NCI-H1417 (cell line): ENCODE measurements at places on chromosomes 7 and 10.
A peak's percentile ranks its signal among the peaks of the same experiment; 100 is the strongest.

DNA sequence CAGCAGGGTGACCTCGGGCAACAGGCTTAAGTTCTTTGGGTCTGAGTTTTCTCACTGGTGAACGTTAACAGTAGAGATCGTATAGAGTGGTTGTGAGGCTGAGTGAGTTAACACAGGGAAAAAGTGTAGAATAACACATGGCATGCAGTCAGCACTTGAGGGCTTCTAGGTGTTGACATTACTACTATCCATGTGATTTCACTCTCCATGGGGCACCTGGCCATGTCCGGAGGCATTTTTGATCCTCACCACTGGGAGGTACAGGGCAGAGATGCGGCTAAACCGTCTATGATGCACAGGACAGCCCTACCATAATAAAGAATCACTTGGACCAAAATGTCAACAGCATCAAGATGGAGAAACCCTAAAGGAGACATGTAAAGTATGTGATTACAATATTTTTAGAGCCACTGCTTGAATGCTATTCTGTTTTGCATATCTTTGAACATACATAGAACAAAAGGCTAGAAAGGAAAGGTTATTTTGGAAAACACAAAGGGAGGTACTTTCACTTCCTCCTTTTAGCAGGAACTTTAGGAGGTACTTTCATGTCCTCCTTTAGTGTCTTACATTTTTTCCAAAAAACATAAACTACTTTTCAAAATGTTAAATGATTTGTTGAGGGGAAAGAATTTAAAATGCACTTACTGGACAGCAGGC lies 44.3 kb downstream of the NOD1 start:
- DNase-seq = peak; percentile 48

DNA sequence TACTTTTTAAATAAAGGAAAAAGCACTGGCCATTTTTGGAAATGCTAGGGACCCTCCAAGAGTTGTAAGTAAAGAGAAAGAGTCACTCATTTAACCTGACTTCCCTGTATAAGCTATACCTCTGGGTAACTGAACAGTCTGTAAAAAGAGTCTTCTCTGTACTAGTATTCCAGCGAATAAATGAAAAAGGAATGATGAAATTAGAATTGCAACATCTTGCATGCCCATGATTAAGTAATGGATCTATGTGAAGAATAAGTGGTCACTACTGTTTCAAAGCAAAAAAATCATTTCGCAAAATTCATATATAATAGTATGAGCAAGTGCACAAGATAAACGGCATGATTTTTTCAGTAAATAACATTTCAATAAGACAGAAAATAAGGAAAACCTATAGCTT lies 116.8 kb downstream of the ZFAND4 start:
- no peak for DNase-seq

DNA sequence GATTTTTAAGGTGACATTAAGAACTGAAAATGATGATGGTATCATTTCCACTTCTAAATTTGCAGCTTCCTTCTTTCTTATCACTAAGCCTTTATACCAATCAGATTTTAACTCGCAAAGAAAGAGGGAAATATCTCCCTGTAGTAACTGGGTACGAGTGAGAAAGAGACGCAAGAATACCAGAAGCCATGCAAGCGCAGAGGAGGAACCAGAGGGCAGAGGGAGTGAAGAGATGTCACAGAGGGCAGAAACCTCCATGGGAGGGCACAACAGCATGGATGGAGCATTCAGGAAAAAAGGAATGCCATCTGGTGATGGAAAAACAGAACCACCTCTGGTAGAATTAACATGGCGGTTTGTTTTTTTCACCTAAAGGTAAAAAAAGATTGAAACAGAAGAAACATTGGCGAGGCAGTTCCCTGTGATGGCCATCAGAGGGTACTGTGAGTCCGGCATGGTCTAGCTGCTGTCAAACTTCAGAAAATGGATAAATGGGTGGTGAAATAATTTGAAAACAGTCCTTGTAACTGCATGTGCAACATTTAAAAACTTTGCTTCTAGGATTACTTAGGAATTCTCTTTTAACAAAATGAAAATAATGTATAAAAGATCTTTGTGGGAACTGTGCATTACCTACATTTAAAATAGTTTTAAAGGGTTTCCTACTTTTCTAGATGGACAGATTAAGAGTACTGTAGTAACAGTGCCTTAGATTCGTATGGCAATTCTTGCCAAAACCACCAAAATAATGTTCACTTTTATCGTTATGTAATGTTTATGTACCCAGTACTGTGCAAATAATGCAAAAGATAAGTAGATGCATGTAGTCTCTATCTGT lies 91.8 kb downstream of the ARHGAP12 start:
- DNase-seq = no peak

GRCh38 chr7:1269336-1269890 lies 36.7 kb downstream of the UNCX start:
- no peak for DNase-seq

DNA sequence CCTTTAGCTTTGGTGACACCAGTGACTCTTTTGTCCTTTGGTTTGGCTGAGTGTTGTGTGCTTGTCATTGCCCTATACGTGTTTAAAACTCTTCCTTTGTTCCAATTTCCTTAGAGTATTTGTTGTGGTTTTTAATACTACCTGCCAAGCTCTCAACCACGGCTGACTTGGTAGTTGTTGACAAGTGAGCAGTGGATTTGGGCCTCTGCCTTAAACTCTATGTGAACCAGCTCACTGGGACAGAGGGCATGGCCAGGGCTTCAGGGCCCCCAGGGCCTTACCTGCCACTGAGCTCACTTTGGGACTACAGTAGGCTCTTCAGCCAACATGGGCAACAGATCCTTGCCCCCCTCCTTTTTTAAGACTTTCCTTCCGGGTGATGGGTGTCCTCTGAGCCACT lies 9.6 kb upstream of the DMBT1 start:
- DNase-seq = no peak
